ENCODE measurements at places on chromosomes 12 and 14.

GRCh38 chr12:129971721-129972120 is 67.9 kb upstream of the TMEM132D start:
- DNase-seq = no peak

DNA sequence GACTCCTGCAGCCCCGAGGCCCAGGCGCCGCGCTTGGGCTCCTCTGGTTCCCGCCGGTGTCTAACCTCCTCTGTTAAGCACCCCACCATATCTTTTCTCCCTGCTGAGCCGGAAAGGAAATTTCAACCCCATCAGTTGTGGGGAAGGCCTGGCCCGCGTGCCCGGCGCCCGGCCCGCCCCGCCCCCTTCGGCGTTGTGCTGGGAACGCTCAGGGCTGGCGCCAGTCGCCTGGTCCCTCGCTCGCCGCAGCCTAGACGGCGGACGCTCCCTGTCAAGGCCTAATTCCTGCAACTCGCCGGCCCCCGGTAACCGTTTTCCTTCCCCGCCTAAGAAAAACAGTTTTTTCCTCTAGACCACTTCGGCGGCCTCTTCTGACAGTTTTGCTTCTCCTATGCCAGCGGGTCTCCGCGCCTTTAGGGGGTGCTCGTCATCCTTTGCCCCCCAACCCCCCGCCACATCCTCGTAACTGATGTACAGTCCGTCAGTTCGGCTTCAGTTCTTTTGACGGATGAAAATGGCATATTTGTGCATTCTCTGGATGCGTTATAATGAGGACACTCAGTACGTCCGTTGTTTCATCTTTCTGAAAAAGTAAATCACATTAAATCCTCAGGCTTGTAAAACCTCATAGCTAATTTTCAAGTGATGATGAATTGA is 506 bp upstream of the NAP1L1 start:
- DNase-seq = no peak

- no peak for DNase-seq
These were observed 69.6 kb upstream of the DDX11 start for GRCh38 chr12:31003861-31004640.

DNA sequence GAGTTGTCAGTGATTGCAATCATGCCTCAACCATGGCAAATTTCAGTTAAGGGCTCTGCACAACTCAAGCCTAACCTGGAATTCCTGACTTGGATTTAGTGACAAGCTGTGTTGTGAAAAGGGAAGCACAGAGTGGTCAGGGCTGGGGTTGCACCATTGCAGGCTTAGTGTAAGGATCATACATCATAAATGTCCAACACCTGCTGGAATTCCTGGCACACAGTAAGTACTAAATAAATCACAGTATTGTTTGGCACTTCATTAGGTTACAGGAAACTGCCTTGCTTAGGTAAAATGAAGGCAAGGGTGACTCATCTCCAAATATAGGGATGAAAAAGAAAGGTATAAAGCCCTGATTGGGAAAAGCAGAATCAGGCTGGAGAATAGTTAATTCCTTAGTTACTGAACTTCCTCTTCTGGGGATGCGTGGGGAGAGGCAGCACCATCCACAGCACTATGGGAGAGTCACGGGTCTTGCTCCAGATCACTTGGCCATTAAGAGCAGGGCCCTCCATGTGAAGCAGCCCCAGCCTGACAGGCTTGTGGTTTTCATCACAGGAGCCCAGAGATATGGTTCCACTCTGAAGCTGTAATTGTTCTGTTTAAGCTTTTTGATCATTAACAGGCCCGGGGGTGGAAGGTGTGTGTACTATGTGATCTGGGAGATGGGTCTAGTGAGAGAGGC is 39.7 kb downstream of the SLC8A3 start:
- no peak for DNase-seq

DNA sequence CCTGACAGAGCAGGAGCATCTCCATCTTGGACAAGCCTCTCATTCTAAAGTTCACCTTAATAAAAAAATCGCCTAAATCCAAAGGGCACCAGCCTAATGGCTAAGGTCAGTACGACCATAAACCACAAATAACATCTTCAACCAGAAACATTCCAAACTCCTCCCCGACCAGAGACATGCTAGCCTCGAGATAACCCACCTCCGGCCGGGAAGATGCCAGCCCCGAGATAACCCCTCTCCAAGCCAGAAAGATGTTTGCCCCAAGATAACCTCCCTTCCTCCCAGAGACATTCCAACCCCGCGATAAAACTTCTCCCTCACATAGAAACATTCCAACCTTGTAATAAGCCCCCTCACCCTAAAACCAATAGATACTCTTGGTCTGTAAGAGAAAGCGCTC is 86.8 kb upstream of the PKP2 start:
- DNase-seq = no peak

DNA sequence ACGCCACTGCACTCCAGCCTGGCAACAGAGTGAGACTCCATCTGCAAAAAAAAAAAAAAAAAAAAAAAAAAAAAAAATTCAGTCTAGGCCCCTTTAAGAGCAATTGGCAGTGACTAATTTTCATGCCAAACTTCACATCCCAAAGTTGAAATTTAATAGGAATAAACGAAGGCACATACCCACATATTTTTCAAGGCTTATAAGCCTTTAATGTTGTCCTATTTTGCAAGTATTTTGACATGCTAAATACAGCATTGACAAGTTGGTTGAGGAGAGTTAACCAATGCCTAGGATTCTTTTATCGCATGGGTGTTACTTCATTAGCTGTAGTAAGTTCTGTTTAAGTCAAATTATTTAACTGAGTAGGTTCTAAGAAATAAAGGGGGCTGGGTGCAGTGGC is 23.5 kb upstream of the HIP1R start:
- DNase-seq = no peak

DNA sequence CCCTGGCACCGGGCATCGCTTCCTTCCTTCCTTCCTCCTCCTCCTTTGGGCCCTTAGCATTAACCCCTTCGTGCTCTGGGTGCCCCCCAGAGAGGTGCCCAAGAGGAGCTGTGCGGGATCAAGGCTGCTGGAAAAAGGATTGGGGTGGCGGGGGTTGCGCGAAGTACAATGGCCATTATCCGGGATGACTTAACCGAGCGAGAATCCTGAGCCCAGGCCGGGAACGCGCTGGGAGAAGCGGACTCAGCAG is 2.8 kb downstream of the DHH start:
- DNase-seq = no peak

DNA sequence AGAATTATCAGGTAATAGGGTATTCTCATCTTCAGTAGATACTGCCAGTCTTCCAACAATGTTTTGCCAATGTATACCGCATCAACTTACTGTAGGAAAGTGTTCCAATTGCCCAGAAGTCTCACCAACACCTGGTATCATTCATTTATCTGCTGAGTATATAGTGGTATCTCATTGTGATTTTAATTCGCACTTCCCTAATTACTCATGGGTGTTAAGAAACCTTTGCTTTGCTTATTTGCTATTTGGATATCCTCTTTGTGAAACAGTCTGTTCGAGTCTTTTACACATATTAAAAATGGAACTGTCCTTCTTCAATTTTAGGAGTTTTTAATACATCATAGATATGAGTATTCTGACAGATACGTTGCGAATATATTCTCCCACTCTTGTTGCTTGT is 6.1 kb downstream of the TM7SF3 start:
- no peak for DNase-seq

GRCh38 chr12:51377099-51377984 is 13.9 kb downstream of the GALNT6 start:
- no peak for DNase-seq

GRCh38 chr12:21627924-21628323 is 23.3 kb upstream of the GYS2 start:
- DNase-seq = no peak

DNA sequence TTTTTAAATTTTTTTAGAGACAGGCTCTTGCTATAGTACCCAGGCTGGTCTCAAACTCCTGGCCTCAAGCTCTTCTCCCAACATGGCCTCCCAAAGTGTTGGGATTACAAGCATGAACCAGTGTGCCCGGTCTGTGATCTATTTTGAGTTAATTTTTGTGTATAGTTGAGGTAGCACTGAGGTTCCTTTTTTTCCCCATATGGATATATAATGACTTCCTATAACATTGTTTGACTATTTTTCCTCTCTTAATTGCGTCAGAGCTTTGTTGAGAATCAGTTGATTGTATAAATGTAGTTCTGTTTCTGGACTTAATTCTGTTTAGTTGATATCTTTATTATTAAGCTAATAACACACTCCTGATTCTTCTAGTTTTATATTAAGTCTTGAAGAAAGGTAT is 8.6 kb upstream of the M6PR start:
- DNase-seq = no peak

DNA sequence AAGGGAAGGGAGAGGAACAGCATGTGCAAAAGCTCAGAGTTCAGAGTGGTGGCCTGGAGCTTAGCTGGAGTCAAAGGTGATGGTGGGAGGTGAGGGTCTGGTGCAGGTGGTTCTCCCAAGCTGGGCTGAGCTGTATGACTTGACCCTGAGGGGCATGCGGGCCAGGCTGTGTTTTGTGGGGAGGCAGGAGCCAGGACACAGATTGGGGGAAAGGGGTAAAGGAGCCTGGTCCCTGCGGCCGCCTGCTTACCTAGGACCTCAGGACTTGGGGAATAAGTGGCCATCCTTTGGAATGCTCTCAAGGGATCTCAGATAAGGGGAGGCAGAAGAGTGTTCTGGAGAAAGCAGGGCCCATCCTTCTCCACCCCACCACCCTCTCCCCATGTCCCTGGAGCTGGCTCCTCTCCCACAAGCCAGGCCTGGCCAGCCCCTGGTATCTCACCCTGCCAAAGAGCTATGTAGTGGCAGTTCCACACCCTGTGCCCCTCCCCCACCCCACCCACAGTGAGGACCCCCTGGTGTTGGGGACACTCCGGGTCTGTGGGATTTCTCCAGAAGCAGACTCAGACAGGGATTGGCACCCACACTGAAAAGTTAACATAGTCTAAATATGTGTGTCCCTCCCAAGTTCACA is 19.9 kb upstream of the CEP170B start:
- no peak for DNase-seq

DNA sequence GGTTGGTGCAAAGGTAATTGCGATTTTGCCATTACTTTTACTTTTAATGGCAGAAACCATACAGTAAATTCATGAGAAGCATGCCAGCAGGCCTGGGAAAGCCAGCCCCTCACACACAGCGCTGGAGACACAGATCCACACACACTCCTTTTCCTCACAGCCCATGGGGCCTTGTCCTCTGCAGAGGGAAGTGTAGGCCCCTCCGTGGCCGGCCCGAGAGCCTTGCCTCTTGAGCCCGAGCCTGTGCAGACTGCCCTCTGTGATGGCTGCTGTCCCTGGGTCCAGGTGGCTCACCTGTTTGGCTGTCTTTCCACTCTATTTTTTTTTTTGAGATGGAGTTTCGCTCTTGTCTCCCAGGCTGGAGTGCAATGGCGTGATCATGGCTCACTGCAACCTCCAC is 39.3 kb downstream of the XRCC3 start:
- no peak for DNase-seq

GRCh38 chr12:55937981-55938380 is 7.0 kb downstream of the DGKA start:
- DNase-seq = peak; percentile 28

DNA sequence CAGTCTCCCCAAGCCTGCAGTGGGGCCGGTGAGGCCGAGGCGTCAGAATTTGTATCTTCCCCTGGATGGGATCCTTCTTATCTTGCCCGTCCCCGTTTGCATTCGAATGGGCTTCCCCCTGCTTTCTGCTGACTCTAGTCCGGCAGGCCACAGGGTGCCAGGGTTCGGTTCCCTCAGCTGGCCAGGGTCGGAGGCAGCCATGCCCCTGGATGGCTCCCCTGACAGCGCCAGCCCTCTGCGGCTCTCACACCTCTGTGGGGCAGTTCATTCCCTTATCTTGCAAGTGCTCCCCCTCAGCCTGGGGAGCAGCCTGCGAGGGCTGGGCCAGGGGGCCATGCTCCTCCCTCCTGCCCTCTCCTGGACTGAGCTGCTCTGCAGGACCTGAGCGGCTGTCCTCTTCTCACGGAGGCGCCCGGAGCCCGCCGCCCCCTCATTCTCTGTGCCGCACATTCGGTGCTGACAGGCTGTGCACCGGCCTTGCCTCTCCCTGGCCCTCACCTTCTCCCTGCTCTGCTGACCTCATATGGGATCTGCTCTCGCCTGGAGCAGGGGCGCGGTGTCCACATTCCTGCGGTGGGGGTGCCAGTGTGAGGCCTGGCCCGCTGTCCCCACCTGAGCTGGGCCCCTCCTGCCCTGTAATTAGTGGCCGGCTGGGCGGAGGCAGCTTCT is 32.8 kb downstream of the KIF26A start:
- DNase-seq = no peak

- DNase-seq = no peak
These were observed 420.5 kb downstream of the TMEM132D start for GRCh38 chr12:129483111-129483893.

DNA sequence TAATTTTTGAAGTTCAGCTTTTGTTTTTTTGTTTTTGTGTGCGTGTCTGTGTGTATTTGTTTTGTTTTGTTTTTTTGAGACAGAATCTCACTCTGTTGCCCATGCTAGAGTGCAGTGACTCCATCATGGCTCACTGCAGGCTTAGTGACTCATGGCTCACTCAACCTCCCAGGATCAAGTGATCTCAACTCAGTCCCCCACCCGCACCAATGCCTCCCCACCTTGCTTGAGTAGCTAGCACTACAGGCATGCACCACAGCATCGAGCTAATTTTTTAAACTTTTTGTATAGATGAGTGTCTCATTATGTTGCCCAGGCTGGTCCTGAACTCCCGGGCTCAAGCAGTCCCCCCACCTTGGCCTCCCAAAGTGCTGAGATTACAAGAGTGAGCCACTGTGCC is 981.4 kb downstream of the BCL11B start:
- peak; percentile 62 for DNase-seq

DNA sequence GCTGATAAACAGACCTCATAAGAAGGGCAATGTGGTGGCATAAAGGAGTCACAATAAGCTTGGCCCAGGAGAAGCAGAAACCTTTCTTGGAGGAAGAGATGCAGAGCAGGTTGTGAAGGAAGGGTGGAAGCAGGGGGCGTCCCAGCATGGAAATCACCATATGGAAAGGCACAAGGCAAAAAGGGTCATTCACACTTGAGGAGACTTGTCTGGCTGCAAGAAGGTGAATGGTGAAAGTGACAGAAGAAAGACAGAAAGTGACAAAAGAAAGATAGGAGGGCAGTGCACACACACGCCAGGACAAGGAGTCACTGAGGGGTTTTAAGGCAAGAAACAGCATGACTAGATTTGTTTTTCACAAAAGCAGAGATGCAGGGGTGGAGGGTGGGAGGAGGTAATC is 38.3 kb downstream of the GALNT4 start:
- no peak for DNase-seq

DNA sequence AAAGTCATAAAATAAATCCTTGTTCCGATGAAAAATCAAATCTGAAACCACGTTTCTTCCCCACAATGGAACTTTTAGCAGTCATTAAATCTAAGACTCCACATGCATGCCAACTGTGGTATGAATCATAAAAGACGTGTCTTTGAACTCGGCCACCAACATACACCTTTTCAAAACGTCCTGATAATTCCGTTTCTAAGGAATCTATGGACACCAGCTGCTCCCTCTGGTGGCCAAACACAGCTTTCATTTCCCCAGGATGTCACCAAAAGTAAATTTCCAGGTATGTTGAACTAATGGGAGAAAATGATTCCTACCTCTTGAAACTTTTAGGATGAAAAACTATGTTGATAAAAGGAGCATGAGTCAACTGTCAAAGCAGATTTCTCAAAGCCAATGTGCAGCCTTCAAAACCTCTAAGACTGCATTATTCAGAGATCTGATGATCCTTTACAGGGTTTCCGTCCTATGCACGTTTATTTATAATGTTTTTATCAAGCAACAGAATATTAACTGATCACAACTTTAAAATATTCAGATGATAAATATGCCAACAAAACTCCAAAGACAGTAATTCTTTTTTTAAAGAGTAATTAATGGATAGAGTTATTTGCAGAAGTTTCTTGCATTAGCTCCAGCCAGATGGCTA is 96.2 kb downstream of the CIT start:
- DNase-seq = peak; percentile 32

Data from fibroblast of skin of right biceps (primary cell).